NCI-H2171 treated with DMSO at 0.1 percent for 48 hours (cell line): ENCODE measurements at places on chromosomes 6 and 20.

DNA sequence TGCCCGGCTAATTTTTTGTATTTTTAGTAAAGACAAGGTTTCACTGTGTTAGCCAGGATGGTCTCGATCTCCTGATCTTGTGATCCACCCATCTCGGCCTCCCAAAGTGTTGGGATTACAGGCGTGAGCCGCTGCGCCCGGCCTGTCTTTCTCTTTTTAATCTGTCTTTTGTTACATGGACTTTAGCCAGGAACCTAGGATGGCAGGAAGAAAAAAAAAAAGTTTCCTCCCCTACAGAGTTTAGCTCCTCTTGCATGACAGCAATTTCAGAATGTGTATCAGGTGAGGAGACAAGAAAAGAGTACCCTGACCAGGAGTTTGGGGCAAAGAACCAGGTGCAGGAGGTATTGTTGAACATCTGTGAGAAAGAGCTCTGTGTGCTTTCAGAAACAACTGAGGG lies 21.4 kb upstream of the TXLNB start:
- DNase-seq = no peak

- DNase-seq = no peak
Measured at GRCh38 chr20:10604865-10605440, 68.8 kb downstream of the JAG1 start.

- DNase-seq = peak; percentile 45
Measured at GRCh38 chr6:132131758-132132157, 180.6 kb upstream of the CCN2 start.

GRCh38 chr20:47610247-47610944 lies 108.7 kb downstream of the NCOA3 start:
- DNase-seq = no peak

- DNase-seq = no peak
Measured at GRCh38 chr6:163825033-163825432, 410.5 kb downstream of the QKI start.

DNA sequence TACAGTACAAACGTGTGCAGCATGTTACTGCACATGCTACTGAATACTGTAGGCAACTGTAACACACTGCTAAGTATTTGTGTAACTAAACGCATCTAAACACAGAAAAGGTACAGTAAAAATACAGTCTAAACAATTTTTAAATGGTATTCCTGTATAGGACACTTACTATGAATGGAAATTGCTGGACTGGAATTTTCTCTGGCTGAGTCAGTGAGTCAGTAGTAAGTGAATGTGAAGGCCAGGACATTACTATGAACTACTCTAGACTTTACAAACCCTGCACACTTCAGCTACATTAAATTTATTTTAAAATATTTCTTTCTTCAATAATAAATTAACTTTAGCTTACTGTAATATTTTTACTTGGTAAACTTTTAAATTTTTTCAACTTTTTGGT lies 225.0 kb upstream of the TENT5A start:
- DNase-seq = no peak

GRCh38 chr20:34627458-34627857 lies 49.4 kb downstream of the PIGU start:
- DNase-seq = no peak

DNA sequence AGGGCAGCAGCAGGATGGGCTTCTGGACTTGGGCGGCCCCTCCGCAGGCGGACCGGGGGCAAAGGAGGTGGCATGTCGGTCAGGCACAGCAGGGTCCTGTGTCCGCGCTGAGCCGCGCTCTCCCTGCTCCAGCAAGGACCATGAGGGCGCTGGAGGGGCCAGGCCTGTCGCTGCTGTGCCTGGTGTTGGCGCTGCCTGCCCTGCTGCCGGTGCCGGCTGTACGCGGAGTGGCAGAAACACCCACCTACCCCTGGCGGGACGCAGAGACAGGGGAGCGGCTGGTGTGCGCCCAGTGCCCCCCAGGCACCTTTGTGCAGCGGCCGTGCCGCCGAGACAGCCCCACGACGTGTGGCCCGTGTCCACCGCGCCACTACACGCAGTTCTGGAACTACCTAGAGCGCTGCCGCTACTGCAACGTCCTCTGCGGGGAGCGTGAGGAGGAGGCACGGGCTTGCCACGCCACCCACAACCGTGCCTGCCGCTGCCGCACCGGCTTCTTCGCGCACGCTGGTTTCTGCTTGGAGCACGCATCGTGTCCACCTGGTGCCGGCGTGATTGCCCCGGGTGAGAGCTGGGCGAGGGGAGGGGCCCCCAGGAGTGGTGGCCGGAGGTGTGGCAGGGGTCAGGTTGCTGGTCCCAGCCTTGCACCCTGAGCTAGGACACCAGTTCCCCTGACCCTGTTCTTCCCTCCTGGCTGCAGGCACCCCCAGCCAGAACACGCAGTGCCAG lies at the start of gene TNFRSF6B:
TNFRSF6B (plus strand) TSS at position 25 of the 729 bp plus-strand sequence; CDS start at position 141, 116 bp downstream.
- DNase-seq = no peak

DNA sequence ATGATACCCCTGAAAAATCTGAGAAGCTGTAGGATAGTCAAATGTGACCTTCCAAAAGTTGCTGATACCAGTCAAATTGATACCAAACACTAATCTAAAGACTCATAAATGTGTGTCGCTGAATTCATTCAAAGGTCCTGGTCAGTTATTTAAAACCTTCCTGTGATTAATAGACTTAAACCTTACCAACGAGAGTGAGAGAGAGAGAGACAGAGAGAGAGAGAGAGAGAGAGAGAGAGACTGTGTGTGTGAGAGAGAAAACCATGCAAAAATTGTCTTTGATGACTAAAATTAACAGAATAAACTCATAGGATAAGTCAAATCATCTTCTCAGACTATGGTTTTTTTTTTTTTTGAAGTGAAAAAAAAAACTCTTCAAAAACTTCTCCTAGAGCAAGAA lies 370.9 kb upstream of the HS3ST5 start:
- DNase-seq = no peak

DNA sequence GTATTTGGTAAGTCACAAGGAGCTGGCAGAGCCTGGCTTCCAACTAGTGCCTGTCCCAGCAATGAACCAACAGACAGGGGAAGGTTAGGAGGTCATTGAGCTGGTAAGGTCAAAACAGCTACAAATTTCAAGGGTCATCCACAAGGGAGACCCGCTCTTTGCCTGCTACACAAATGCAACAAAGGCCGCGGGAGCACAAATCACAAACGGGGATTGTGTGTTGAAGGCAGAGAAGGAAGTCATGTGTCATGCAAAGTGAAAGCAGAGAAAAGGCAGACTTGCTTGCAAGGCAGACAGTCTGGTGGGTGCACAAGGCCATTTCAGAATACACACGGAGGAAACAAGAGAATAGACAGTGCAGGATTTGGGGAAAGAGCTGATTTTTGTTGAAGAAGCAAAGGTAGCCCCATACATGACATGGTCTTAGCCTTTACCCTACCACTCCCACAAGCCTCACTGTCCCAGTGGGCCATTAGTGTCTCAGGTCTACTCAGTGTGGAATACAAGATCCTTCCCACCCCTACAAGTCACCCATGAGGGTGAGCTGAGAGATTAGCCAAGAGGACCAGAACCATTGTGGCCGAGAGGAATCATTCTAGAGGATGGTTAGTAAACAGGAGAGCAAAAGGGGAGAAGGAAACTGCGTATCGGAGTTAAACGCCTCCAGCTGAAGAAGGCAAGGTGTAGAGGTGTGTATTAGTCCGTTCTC lies 18.1 kb upstream of the SAMHD1 start:
- no peak for DNase-seq

DNA sequence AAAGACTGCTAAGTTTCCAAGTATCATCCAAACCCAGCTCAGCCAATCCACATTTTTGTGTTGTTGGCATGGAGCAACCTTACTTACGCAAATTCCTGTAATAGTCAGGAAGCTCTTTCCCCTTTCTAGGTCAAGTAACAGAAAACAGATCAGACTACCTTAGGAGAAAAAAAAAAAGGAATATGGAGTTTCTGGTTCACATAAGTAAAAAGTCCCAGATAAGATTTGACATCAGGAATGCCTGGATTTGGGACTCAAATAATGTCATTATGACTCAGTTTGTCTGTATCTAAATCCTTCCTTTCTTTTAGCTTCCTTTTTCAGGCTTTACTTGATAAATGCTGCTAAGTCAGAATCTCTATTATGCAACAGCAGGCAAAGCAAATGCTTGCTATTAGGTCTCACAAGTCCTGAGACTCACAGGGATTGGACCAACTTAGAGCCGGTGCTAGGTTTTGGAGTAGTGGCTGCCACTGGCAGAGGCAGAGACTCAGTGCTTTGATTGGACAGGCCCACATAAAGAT lies 44.5 kb downstream of the NCOA7 start:
- no peak for DNase-seq

DNA sequence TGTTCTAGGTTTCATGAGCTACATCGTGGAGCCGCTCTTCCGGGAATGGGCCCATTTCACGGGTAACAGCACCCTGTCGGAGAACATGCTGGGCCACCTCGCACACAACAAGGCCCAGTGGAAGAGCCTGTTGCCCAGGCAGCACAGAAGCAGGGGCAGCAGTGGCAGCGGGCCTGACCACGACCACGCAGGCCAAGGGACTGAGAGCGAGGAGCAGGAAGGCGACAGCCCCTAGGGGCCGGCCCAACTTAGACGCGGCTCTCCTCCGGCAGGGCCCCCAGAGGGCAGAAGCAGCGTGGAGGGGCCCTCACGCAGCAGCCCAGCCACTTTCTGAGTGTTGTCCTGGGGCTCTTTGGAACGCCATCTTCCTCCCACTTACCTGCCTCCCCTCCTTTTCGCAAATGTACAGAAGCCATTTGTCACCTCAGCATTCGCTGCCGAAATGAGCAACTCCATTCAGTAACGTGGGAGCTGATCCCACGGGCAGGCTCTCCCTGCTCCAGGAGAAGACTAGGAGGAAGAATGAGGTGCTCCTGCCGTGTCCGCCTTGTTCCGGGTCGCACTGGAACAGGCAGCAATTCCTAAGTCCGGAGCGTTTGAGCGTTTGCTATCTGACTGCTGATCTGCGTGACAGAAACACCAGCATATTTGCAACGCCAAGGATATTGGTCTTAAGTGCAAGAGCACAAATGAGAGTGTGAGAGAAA lies 58.4 kb downstream of the MTFR2 start:
- DNase-seq = no peak

GRCh38 chr20:17500826-17501225 lies 30.4 kb downstream of the BFSP1 start:
- DNase-seq = no peak

DNA sequence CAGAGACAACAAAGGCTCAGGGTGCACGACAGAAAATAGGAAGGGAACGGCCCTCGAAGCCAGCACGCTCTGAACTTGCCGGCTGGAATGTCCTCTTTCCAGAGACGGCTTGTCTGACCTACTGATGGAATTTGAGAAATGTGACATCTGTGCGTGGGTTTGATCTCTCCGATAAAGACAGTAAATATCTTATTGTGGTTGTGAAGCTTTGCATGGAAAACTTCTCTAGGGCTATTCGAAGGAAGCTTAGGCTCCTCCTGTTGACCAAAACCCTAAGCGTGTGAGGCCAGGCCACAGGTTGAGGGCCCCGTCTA lies 247.3 kb downstream of the ZNF217 start:
- no peak for DNase-seq

- DNase-seq = no peak
Measured at GRCh38 chr20:37421060-37421905, 75.3 kb downstream of the SRC start.

DNA sequence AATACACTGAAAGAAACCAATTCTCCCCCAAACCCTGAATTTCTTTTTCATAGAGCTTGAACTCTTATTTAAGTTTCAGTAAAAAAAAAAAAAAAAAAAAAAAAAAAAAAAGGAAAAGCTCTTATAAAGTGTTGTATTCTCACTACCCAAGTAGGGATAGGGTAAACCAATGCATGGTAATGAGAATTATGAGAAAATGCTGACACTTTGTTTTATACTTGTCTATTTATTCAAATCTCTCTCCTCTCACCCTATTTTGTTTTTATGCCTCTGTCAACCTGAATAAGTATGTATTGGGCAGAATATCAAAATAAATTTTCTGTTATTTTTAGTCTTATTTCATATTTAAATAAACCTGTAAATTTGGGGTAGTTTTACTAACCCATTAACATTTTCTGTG lies 181.9 kb downstream of the GJA1 start:
- DNase-seq = no peak

GRCh38 chr20:4195499-4195898 lies 180.1 kb upstream of the RNF24 start:
- peak; percentile 63 for DNase-seq

GRCh38 chr6:140711019-140711613 lies 1336.7 kb upstream of the CITED2 start:
- peak; percentile 31 for DNase-seq

- no peak for DNase-seq
Measured at GRCh38 chr20:24604966-24605665, 135.7 kb downstream of the SYNDIG1 start.

DNA sequence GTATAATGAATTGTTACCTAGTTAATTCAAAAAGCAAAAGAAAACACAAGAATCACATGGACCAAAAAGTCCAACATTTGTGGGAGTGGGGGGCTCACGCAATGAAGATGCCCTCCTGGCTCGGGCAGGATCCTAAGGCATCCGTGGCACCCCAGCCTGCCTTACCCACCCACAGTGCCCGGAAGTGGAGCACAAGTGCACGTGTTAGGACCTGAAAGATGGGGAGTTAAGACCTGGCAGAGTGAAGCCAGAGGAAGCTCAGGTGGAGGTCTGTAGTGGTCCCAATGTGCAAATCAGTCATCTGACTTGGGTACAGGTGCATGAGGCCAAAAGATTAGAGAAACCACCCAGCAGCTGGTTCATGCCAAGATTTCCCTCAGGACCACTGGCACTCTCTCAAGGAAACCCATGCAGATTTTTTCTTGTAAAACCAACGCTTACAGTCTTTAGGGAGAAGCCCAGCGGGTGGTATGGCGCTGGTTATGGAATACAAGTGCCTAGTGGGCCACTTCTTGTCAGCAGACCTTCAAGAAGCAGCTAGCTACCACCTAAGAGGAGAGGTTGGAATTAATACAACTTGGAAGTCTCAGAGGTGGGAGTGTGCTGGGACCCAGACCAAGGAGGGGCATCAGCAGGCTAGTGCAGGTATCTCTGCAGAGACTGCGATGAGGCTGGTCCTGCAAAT lies 42.1 kb downstream of the BFSP1 start:
- no peak for DNase-seq

- no peak for DNase-seq
Measured at GRCh38 chr20:63150391-63150898, 65.5 kb downstream of the YTHDF1 start.

- no peak for DNase-seq
Measured at GRCh38 chr6:25489399-25489798, 162.6 kb upstream of the SCGN start.

DNA sequence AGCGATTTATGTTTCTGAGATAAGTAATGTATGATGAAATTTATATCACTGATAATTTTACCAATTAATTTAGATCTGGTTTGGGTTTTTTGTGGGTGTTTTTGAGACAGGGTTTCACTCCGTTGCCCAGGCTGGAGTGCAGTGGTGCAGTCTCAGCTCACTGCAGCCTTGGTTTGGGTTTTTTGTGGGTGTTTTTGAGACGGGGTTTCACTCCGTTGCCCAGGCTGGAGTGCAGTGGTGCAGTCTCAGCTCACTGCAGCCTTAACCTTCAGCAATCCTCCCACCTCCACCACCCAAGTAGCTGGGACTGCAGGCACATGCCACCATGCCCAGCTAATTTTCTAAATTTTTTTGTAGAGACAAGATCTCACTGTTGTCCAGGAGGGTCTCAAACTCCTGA lies 13.0 kb downstream of the MRS2 start:
- no peak for DNase-seq

- no peak for DNase-seq
Measured at GRCh38 chr6:39378175-39378959, 55.9 kb upstream of the KCNK16 start.

GRCh38 chr6:36349240-36349639 lies 12.6 kb upstream of the BNIP5 start:
- DNase-seq = peak; percentile 95
